GOT3 (cell line): ENCODE measurements at places on chromosomes 11 and 22.

GRCh38 chr11:1116666-1117390 lies 40.9 kb upstream of the MUC5AC start:
- DNase-seq = no peak

DNA sequence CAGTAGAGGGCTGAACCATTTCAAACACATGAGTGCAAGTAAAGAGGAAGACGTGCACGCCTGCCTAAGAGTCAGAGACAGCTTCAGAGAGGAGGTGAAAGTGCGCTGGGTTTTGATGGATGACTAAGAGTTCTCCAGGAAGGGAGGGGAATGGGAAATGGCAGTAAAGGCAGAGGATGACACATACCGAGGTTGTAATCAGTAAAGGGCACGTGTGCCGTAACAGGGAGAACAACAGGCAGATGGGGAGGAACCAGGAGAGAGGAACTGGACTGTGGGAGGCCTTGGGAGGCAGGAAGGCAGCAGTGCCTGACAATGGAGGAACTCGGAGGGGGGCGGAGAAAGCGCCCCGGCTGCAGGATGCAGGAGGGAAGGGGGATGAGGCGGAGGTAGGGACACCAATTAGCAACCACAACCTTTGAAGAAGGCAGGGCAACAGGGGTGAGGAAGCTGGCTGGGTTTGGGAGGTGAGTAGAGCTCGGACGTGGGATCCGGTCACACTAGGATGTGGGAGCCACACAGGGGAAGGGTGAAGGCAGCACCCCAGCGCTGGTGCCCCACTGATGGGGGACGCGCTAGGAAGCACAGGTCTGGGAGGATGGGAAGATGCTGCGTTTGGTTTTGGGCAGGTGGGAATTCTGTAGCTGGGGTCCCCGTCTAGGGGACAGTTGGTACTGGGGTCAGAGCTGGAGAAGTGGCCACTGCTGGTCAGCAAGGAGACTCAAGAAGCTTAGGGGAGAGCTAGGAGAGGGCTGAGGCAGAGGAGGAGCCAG lies 67.4 kb downstream of the SCUBE1 start:
- no peak for DNase-seq

DNA sequence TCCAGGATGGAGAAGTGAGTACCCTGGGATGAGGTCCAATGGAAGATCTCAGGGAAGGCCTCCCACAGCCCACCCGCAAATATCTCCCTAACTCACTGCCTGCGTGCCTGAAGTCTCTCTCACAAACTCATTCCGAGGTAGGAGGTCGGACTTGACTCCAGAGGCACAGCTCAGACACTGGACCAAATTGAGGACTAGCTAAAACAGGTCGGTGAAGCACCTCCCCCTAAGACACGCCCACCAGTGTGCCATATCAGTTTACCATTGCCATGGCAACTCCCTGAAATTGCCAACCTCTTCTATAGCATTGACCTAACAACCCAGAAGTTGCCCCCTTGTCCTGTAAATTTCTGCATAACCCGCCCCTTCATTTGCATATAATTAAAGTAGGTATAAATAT lies 17.5 kb downstream of the RPL3 start:
- no peak for DNase-seq

DNA sequence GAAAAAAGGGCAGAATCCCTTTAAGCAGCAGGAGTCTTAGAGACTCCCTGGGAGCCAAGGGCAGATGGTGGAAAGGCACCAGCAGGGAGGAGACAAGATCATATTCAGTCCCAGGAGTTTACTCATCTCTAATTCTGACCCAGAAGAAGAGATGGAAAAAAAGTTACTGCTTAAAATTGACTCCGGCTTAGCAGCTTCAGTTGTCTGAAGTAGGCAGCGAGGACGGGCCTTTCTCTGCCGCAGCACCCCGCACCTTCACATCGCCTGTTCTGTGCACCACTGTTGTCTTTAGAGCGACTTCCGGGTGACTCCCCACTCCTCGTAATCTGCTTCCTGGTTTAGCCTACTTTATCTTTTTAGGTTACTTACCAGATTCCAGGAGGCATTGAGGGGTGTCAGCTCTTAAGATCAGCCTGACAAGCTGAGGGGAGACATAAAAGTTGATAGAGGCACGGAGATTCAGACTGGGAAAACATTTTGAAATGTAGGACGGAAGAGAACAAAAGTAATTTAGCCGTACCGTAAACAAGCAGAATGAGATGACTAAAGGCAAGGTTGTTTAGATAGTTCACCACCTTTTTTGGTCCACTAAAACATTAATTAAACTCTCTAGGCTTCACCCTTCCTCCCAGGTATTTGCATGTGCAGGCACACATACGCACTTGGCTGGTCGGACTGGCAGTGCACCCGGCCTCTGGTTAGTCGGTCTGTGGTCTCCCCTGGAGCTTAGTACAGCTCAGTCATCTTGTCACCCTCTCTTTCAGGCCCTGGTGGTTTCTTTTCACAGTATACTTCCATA lies 74.3 kb downstream of the CECR2 start:
- DNase-seq = no peak

- DNase-seq = no peak
Observed at GRCh38 chr11:1120532-1121330, 37.0 kb upstream of the MUC5AC start.

GRCh38 chr22:36026741-36027140 lies 1.9 kb downstream of the RBFOX2 start:
- DNase-seq = no peak

GRCh38 chr22:48742191-48742555 lies 1085.5 kb downstream of the BRD1 start:
- no peak for DNase-seq

DNA sequence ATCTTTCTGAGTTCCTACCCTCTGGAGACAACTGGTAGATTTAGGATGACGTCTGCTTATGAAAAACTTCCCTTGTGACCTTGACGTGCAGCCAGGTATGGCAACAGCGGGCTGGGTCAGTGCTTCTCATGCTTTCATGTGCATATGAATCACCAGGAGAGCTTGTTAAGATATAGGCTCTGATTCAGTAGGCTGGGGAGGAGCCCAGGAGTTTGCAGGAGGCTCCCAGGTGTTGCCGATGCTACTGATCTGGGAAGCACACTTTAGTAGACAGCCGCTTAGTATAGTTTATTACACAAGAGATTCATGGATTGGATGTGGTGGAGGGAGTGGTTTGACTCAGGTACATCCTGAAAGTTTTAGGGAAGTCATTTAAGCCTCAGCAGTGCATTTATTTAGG lies 23.8 kb downstream of the DIXDC1 start:
- no peak for DNase-seq

GRCh38 chr11:86056351-86056854 lies 12.5 kb downstream of the PICALM start:
- no peak for DNase-seq

GRCh38 chr11:61679893-61680621 lies at the start of gene DAGLA:
Gene DAGLA, plus strand, starts transcription at chr11:61680391. Its CDS starts 39,765 bp downstream, at chr11:61720156.
- no peak for DNase-seq

DNA sequence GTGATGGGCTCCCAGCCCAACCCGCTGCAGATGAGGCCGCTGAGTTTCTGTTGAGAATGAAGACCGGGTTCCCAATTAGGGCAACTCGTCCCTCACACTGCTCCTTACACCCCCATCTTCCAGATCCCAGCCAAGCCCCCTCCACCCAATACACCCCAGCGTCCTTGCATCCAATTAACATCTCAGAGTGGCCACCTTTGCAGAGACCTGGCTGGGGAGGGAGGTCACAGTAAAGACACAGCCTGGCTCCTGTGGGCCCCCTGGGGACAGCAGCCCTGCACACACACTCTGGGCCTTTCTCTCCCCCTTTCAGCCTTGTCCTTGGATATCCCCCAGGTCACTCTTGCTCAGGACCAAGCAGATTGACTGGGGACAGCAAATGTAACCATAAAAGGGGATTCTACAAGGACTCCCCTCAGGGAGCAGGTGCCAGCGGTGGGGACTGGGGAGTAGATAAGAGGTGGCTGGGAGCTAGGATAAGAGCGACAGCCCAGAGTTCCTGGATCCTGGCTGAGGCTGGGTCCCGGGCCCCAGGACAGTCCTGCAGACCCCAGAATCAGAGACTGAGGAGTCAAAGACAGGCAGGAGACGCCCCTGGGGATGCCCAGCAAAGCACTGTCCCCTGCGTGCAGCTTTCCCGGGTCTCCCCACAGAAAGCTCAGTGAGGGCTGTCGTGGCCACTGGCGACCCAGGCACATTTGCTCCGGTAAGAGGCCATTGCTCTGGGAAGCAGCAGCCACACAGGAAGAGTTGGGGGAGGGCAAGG lies 8.4 kb downstream of the APOBEC3A start:
- no peak for DNase-seq

DNA sequence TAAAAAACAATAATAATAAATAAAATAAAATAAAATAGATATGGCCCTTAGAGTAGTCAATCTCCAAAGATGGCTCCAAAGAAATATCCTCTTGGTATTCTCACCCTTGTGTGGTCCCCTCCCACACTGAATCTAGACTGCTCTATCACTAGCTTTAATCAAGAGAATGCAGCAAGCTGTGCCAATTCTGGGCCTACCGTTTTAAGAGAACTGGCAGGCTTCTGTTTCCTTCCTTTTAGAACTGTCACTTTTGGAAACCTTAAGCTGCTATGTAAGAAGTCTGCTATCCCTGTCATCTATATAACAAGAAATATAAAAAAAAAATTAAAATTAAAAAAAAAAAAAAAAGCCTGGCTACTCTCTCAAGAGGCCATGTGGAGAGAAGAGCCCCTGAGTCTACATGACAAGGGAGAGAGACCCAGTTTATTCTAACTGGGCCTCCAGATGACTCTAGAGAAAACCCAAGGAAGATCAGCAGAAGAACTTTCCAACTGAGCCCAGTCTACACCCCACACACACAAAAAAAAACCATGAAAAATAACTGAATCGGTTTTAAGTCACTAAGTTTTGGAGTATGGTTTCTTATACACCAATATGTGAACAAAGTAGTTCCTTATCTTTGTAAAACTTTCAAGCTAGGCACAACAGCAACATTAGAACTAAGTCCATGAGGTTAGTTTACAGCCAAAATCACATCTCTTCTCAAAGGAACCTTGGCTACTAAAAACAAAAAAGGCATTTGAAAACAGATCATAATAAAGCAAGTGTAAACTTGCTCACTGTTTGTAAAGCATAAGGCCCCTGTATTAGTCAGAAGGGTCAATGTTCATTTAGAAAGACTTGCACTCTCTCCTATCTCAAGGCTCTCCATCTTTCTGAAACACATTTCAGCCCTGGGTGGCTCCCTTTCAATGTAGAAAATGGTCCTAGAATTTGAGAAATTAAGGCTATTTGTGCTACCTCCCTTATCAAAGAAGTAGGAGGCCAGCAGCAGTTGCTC lies 67.3 kb downstream of the AMBRA1 start:
- DNase-seq = no peak

DNA sequence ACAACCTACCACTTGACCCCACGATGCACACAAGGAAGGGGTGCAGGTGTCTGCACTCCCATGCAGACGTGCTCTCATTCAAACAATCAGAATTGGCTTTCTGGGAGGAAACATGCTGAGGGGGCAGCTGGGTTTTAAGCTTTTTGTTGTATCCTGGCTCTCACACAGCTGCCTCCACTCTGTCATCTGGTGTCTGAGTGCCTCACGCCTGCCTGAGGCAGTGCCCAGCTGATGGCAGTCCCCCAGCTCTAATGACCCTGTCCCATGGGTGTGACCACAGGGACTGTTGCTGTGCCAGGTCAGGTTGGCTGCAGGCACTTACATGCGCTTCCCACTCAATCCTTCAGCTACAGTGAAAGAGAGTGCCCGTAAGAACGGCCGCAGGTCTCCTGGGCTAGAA lies 53.7 kb downstream of the ARFGAP3 start:
- DNase-seq = no peak

GRCh38 chr22:25139062-25139461 lies 60.6 kb upstream of the CRYBB3 start:
- DNase-seq = no peak
